ENCODE measurements at places on chromosomes 11 and 22.

- no peak for DNase-seq
These were observed 31.7 kb upstream of the GRAMD4 start for GRCh38 chr22:46588279-46589140.

GRCh38 chr11:131274233-131274632, 96.2 kb upstream of the NTM start:
- DNase-seq, result no peak

DNA sequence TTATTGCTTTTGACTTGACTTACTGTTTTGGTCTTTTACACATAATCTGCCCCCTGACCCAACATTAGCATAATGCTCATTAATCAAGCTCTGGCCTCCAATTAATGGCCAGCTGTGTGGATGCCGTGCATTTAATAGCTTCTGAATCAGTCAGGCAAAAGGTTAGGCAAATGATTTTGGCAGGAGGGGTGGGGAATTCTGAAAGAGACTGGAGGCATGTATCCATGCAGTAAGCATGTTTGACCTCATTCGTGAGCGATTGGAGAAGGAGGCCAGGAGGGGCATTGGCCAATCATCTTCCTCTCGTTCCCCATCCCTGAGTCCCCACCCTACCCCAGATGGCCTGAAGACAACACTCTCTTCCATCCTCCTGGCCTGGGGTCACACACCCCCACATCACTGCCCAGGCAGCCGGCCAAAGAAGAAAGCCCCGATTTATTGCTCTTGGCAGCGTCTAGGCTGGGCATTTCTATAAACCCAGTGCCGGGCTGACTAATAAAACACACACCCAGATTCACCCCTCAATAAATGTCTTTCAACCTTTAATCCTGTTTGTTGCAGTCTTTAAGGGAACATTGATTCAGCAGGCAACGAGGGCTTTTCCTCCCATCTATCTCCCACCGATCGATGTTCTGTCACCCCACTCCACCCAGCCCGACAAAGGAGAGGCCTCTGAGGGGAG, 150.0 kb downstream of the OPCML start:
- no peak for DNase-seq

DNA sequence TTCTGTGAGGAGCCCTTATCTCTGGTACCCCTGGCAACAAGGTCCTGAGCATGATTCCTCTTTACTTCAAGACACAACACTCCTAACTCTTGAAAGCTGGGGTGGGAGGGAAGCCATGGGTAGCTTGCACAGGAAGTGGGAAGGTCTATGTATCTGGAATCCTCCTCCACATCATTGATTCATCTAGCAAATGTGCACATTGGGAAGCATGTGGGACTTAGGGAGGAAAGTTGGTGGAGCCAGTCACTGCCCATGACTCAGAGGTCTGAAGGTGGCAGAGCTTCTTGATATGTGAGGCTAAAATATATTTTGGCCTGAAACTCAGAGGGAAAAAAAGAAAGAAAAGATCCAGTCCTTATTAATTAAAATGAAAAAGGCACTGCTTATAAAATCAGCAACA, 1000.9 kb downstream of the DLG2 start:
- no peak for DNase-seq

- DNase-seq, result no peak
These were observed 118.1 kb upstream of the ARHGAP20 start for GRCh38 chr11:110830344-110830743.

- DNase-seq, result no peak
These were observed 39.1 kb downstream of the PITPNB start for GRCh38 chr22:27879923-27880322.

DNA sequence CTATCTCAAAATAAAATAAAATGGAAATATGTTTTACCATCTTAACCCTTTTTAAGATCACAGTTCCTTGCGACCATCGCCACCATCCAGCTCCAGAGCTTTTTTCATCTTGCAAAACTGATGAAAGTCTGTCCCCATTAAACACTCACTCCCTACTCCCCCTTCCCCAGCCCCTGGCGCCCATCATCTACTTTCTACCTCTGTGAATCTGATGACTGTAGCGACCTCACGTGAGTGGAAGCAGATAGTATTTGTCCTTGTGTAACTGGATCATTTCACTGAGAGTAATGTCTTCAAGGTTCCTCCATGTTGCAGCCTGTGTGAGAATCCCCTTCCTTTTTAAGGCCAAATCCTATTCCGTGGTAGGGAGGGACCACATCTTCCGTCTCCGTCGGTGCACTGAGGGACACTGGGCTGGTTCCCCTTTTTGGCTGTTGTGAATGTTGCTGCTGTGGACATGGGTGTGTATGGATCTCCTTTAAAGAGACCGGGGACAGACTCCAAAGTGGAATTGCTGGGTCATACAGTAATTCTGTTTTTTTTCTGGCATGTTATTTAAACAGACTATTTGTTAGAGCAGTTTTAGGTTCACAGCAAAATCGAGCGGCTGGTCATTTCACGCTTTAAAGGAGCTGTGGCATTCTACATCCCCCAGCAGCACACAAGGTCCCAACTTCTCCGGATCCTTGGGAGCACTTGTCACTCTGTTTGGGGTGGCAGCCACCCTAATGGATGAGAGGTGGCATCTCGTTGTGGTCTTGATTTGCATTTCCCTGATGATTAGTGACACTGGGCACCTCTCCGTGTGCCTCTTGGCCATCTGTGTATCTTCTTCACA, 120.0 kb downstream of the KCNQ1 start:
- DNase-seq, result no peak
